ENCODE measurements at places on chromosomes 2 and 18. TPM values are rescaled to one million over a fixed set of nuclear protein-coding genes. Genes with fewer than 3 reads are reported as not detected.

Gene ANKRD30BL
- total RNA-seq: not detected

Gene TRIM54
- 0.39 TPM for total RNA-seq

Gene GAREM1
- total RNA-seq: 24.0 TPM

Gene ID2
- total RNA-seq: 322 TPM

Gene HJURP
- 1.1 TPM for total RNA-seq

Gene MYOM1
- 26.3 TPM for total RNA-seq

- H3K36me3 ChIP-seq: no peaks in the 10 kb centered on the region
- no peaks in the 10 kb centered on the region for H3K27me3 ChIP-seq
- no peak overlapping the region for H3K27ac ChIP-seq
- no peak overlapping the region for H3K4me3 ChIP-seq
- DNase-seq: no peak
These were observed 92.1 kb downstream of the DYM start for GRCh38 chr18:49368161-49368875.

DNA sequence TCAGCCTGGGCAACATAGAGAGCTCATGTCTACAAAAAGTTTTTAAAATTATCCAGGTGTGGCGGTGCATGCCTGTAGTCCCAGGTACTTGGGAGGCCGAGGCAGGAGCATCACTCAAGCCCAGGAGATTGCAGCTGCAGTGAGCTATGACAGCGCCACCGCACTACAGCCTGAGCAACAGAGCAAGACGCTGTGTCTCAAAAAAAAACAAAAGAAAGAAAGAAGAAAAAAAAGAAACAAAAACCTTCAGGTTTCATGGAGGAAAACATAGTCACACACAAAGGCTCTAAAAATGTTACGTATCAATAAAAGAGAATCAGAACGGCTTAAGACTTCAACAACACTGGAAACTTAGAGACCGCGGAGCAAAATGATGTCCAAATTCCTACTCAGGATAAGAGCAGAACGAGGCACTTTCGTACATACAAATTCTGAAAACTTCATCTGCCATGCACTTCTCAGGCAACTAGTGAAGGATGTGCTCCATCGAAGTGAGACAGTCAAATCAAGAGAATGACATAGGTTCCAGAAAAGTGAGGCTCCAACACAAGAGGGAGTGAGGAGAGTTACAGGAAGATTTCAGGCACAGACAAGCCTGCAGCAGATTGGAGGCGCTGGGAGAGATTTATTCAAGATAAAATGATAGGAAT is 4.4 kb downstream of the HDLBP start:
- H3K27ac ChIP-seq: no peak overlapping the region
- DNase-seq: no peak
- H3K27me3 ChIP-seq: no peaks in the 10 kb centered on the region
- no peaks in the 10 kb centered on the region for H3K36me3 ChIP-seq
- H3K4me1 ChIP-seq: no peaks in the 10 kb centered on the region

GRCh38 chr18:11050966-11051365 is 98.4 kb downstream of the PIEZO2 start:
- no peak overlapping the region for H3K4me3 ChIP-seq
- no peak for DNase-seq
- no peaks in the 10 kb centered on the region for H3K36me3 ChIP-seq
- no peaks in the 10 kb centered on the region for H3K27me3 ChIP-seq
- no peak overlapping the region for H3K27ac ChIP-seq
- no peaks in the 10 kb centered on the region for H3K4me1 ChIP-seq

GRCh38 chr2:219459460-219460311 is 25.0 kb downstream of the SPEG start:
- no peaks in the 10 kb centered on the region for H3K4me1 ChIP-seq
- H3K4me3 ChIP-seq: no peak overlapping the region
- peak; percentile 73 for DNase-seq
- H3K36me3 ChIP-seq: peaks cover 9% of the 10 kb centered on the region
- H3K27me3 ChIP-seq: no peaks in the 10 kb centered on the region

DNA sequence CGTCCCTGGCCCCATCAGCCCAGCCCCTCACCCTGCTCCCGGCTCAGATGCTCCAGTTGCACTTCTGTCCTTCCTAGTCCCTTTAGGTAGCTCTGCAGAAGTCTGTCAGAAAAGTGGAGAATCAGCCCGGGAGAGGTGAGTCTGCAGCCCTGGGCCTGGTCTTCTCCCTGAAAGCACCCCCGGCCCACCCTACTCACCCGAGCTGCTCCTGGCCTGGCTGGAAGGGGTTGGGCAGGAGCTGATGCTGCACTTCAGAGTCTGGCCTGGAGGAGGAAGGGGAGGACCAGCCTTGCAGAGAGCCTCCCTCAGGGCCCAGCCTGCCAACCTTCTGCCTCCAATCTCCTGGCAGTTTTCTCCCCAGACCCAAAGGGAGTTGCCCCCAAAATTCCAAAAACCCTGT is 15.8 kb downstream of the KHK start:
- H3K27ac ChIP-seq: no peak overlapping the region
- H3K36me3 ChIP-seq: no peaks in the 10 kb centered on the region
- no peak for DNase-seq
- H3K4me3 ChIP-seq: no peak overlapping the region

DNA sequence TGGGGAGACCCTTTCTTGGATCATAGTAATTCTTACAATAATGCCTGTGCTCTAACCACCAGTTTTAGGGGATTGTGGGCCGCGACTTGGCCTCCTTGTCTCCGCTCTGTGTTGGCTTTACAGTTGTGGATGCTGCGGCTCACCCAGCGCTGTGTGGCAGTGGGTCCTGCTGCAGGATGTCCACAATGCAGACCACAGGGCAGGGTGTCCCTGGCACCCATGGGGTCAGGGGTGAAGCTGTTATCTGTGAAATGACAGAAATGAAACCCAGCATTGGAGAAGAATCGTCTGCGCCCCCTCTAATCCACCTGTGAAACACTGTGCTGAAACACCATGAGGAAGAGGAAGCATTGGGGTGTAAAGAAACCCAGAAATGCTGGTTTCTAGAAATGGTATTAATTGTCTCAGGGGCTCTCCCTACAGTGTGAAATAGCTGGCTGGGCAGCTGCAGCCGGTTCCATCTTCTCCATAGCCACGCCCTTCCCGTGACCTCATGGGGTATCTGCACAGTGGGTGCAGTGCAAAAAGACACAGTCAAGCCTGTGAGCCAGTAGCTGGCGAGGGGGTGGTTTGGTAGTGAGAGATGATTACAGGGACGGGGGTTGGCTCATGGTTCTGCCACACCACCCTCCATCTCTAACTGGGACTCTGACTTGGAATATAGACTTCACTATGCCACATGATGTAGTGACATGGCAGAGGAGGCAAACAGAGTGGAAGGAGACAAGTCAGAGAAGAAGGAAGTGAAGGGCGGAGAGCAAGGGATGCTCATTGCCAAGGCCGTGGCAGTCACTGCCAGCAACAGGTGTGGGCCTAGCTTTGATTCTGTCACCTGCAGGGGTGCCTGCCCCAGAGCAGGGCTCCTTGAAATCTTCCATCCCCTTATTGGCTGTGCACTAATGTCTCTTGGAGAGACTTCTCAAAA is 16.2 kb downstream of the INPP4A start:
- DNase-seq: peak; percentile 66
- H3K27ac ChIP-seq: no peak overlapping the region
- H3K27me3 ChIP-seq: no peaks in the 10 kb centered on the region
- H3K4me3 ChIP-seq: no peak overlapping the region
- no peaks in the 10 kb centered on the region for H3K36me3 ChIP-seq

GRCh38 chr2:195820867-195821565 is 164.0 kb downstream of the SLC39A10 start:
- no peaks in the 10 kb centered on the region for H3K36me3 ChIP-seq
- no peak overlapping the region for H3K4me3 ChIP-seq
- H3K4me1 ChIP-seq: no peaks in the 10 kb centered on the region
- no peak for DNase-seq
- no peak overlapping the region for H3K27ac ChIP-seq
- H3K27me3 ChIP-seq: no peaks in the 10 kb centered on the region

DNA sequence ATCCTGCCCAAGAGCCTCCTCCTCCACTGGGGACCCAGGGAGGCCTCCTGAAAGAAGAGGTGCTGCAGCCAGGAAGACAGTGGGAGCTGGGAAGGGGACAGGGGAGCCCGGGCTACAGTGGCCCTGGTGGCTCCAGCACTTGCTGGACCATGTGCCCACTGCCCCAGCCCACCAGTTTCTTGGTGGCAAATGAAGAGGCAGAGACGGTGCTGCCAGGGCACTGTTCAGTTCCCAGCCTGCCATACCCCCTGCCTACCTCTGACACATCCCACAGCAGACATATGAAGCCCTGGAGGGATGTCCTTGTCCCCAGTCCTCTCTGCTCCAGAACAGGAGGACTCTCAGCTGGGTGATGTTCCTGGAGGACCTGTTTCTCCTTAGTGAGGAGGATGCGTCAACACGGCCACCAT is 3.7 kb downstream of the RAMP1 start:
- H3K36me3 ChIP-seq: peaks cover 2% of the 10 kb centered on the region
- no peak overlapping the region for H3K4me3 ChIP-seq
- H3K27me3 ChIP-seq: no peaks in the 10 kb centered on the region
- peak overlapping the region; percentile 38 for H3K27ac ChIP-seq
- peak; percentile 66 for DNase-seq

DNA sequence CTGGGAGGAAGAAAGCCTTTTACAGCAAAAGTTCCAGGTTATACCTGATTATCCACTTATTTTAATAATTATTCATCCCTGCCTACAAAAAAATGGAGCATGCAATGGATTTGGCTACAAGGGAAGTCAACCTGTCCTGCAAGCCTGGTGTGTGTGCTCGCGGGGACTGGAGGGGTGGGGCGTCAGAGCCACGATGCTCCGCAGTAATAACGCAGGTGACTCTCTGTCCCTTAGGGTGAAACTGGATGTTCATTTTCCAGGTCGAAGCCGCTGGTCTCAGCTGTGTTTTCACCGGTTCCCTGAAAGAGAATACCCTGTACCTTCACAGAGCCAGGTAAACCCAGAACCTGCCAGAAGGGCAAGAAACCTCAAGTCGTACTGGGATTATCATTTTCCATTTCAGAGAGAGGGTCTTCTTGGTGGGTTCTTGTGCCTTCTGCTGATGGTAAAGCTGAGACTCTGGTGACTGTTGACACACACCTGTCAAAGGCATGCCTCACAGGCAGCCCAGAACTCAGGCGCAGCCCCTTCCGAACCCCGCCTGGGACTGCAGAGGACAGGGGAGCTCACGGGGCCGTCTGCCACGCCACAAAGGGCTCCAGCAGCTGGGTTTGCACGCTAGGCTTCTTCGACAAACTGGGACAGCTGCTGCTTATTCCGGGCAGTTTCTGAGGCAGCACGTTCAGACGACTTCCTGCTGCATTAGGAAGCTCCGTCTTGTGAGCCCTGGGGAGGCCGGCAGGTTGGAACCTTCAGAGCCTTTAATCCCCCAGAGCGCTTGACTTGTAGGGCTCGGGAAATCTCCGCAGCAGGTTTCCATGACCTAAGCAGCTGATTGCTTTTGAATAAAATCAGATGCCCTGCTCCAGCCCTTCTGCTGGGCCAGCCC is 58.6 kb downstream of the KCNG2 start:
- no peaks in the 10 kb centered on the region for H3K27me3 ChIP-seq
- DNase-seq: peak; percentile 23

DNA sequence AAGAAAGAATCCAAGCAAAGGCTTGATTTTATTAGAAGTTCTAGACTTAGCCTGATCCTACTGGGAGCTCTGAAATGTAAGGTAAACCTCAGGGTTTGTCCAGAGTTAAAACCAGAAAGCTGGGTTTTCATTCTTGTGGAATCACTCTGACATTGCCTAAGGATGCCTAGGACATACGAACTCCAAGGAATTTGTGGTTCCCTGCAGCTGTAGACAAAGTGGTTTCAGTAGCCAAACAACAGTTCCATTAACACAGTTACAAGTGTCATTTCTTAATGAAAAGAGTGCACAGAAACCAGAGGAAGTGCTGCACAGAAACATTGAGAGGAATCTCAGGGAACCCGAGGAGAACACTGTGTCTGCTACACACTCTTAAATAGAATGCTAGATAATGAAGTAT is 221.4 kb upstream of the ST6GAL2 start:
- H3K4me3 ChIP-seq: no peak overlapping the region
- no peak overlapping the region for H3K27ac ChIP-seq
- no peaks in the 10 kb centered on the region for H3K4me1 ChIP-seq
- no peak for DNase-seq
- no peaks in the 10 kb centered on the region for H3K36me3 ChIP-seq

DNA sequence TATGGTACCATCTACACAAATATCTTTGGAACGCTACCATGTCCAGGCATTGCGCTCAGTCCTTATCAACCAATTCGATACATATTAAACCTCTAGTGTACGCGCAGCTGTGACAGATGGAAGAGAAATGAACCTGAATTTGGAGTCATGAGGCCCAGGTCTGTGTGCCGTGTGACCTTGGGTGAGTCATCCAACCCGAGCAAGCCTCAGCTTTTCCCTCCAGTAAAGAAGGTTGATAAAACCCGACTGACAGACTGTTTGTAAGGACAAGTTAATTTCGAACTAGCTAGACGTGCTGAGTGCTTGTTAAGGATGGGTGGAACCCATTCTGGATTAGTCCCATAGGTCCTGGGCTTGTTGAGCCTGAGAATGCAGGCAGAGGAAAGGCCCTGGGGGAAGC is 28.2 kb downstream of the GREB1 start:
- no peaks in the 10 kb centered on the region for H3K36me3 ChIP-seq
- H3K27me3 ChIP-seq: no peaks in the 10 kb centered on the region
- no peak overlapping the region for H3K4me3 ChIP-seq
- H3K27ac ChIP-seq: no peak overlapping the region

DNA sequence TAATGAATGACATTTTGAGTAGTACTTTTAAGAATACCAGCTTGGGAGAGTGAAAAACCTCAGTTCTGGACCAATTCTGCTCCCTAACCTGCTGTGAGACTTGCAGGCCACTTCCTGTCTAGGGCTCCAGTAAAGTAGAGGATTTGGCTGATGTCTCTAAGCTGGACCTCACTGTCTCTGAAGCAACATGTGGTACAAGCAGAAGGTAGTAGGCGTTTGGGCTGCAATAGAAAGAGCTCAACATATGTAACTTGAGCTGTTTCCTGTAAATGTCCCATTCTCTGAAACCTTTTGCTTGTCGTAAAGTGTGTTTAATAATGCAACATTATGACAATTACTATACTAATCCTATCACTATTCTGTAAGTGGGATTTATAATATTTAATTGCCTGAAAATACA is 213.1 kb downstream of the MYO3B start:
- no peaks in the 10 kb centered on the region for H3K27me3 ChIP-seq
- no peak for DNase-seq
- H3K4me1 ChIP-seq: no peaks in the 10 kb centered on the region

GRCh38 chr2:220227266-220227920 is 600.0 kb downstream of the SLC4A3 start:
- no peak for DNase-seq
- no peaks in the 10 kb centered on the region for H3K27me3 ChIP-seq
- H3K36me3 ChIP-seq: no peaks in the 10 kb centered on the region
- no peak overlapping the region for H3K4me3 ChIP-seq

DNA sequence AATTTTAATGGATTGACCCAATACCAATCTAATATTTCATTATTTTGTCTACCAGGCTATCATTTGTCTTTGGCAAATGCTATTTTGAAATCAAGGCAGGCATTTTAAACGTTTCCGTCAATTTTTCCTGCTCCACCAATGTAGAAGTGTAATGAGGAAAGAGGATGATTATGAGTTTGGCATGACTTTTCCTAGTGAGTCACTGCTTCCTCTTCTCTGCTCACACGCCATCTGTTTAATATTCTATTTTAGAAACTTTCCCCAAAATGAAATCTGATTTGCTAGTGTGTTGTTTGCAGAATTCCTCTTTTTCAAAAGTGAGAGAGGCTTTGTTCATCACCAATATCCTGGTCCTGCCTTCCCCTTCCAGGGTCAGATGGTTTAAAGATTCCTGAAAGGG is 42.5 kb upstream of the PID1 start:
- no peaks in the 10 kb centered on the region for H3K27me3 ChIP-seq
- H3K4me1 ChIP-seq: no peaks in the 10 kb centered on the region
- no peak for DNase-seq
- H3K27ac ChIP-seq: no peak overlapping the region
- no peak overlapping the region for H3K4me3 ChIP-seq
